Activated CD4-positive, alpha-beta T cell treated with anti-CD3 and anti-CD28 coated beads, Interleukin-2, amount 10 ng/mL, durations not matched to agents 24 days and 14 days (primary cell): ENCODE measurements at places on chromosomes 11 and 22. TPM values are rescaled to one million over a fixed set of nuclear protein-coding genes. Genes with fewer than 3 reads are reported as not detected.

DUSP8 gene
- 0.86 and 1.6 TPM in 2 replicates for total RNA-seq

CRYBB3 gene
- 0.49 TPM in 1 of 2 replicates, not detected in the other for total RNA-seq

MPPED2 gene
- not detected in 2 replicates for total RNA-seq

FAM83F gene
- 0.17 and 0.23 TPM in 2 replicates for total RNA-seq

GALR3 gene
- not detected in 2 replicates for total RNA-seq

OR5I1 gene
- not detected in 2 replicates for total RNA-seq

KCNK4 gene
- 0.23 and 0.24 TPM in 2 replicates for total RNA-seq

SCGB2A2 gene
- not detected in 2 replicates for total RNA-seq

OTOG gene
- total RNA-seq: not detected in 2 replicates

MUC5B gene
- total RNA-seq: not detected in 2 replicates

SYNGR1 gene
- total RNA-seq: not detected in 2 replicates

PATE4 gene
- total RNA-seq: not detected in 2 replicates

SCUBE2 gene
- total RNA-seq: 0.19 TPM in 1 of 2 replicates, not detected in the other

P2RY6 gene
- total RNA-seq: not detected in 2 replicates

DNA sequence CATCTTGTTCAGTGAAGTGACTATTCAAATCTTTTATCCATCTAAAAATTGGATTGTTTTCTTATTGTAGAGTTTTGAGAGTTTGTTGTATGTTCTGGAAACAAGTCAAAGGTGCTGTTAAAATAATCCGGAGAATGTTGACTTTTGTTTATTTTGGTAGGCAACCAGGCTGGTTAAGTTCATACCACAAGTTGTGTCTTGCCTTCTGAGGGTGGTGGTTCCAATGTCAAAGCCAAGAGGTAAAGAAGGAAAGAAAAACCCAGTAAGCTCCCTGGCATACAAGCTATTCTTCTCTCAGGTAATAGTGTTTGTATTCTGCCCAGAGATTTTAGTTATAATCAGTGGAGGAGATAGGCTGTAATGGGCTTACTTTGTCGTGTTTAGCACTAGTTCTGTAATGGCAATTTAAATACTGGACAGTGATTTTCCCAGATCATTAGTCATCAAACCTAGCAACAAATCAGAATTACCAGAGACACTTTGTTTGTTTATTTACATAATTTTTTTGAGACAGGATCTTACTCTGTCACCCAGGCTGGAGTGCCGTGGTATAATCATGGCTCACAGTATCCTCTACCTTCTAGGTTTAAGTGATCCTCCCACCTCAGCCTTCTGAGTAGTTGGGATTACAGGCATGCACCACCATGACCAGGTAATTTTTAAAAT, 15.1 kb upstream of the CSRP3 start:
- DNase-seq: no peak

- DNase-seq: no peak
Measured at GRCh38 chr11:8732324-8732670, 49.7 kb downstream of the RPL27A start.

GRCh38 chr11:123011510-123011909, 29.9 kb upstream of the BSX start:
- no peak for DNase-seq

GRCh38 chr11:97905671-97906070, 1115.1 kb upstream of the CNTN5 start:
- no peak for DNase-seq

DNA sequence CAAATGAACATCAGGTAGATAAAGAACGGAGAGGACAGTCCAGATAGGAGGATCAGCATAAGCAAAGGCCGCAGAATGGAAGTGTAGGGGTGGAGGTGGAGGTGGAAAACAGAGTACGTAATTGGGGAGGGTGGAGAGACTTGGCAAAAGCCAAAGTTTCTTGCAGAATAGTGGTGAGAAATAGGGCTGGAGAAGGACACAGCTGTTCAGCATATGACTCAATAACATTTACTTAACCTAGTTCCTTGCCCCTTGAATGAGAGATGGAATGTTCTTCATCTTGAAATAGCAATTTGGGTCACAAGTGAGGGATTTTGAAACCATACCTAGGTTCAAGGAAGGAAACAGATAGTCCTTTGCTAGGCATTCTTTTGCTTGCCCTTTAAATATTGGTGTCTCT, 235.9 kb upstream of the ARHGAP20 start:
- DNase-seq: no peak

DNA sequence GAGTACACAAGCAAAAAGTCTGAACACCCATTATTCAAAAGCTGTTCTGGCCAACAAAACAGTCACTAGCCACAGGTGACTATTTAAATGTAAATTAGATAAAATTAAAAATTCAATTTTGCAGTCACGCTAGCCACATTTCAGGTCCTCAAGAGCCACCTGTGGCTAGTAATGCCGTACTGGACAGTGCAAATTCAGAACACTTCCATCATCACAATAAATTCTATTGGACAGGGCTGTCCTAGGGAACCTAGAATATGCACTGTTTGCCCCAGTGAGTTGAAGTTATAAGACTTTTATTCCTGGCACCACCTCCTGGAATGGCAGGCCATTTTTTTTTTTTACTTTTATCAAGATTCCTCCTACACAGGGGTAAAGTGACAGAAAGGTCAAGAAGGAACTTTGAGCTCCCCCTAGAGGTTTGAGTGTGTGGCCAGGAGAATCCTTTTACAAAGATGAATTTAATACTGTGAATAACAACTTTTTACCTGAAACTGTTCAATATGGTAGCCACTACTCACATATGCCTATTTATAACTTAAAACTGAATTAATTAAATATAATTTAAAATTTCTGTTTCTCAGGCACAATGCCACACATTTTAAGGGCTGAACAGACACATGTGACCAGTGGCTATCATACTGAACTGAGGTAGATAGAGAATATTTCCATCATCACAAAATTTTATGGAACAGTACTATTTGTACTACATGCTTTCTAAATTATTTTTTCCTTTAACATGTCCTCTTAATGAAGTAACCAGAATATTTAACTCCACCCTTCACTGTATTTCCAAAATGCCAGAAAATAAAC, 6.5 kb downstream of the MSANTD2 start:
- peak; percentile 78 for DNase-seq

- no peak for DNase-seq
Measured at GRCh38 chr22:39132281-39132680, 20.2 kb downstream of the CBX7 start.

DNA sequence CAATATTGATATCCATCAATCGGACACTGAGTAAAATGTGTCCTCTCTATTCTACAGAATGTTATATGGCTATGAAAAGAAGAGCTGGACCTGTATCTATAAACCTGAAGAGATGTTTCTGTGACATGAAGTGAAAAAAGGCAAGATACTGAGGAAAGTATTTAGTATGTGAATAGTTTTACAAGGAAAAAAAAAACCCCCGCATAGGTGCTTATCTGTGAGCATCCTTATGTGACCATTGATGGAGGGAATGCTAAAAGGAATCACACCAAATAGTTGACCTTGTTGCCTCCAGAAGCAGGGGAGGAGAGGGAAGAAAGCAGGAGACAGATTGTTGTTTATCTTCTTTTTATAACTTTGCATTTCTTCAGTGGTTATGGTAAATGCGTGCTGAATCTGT, 661 bp upstream of the PRG2 start:
- DNase-seq: no peak

- no peak for DNase-seq
Measured at GRCh38 chr22:28243539-28243938, 324.5 kb upstream of the PITPNB start.

GRCh38 chr11:102760344-102761035, 19.9 kb downstream of the MMP10 start:
- DNase-seq: no peak

DNA sequence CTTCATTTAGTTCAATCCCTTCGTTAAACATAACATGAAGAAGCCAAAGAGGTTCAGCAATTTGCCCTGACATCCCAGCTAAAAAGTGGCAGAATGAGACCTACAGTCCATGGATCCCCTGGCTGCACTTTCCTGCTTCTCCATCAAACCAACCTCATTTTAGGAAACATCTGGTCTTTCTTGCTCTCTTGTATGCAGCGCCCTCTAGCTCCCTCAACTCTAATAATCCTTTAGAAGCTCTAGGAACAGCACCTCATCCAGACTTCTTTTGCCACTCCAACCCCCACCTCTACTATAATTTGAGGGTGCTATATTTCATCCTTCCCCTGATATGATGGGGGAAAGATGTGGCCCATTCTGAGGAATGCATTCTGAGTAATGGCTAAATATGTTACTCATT, 7.4 kb downstream of the CNTF start:
- DNase-seq: peak; percentile 63

- DNase-seq: no peak
Measured at GRCh38 chr11:120622189-120622875, 110.8 kb downstream of the GRIK4 start.

- no peak for DNase-seq
Measured at GRCh38 chr11:114816791-114817190, 138.5 kb downstream of the NXPE2 start.

GRCh38 chr22:44824271-44824670, 71.9 kb downstream of the ARHGAP8 start:
- DNase-seq: no peak

DNA sequence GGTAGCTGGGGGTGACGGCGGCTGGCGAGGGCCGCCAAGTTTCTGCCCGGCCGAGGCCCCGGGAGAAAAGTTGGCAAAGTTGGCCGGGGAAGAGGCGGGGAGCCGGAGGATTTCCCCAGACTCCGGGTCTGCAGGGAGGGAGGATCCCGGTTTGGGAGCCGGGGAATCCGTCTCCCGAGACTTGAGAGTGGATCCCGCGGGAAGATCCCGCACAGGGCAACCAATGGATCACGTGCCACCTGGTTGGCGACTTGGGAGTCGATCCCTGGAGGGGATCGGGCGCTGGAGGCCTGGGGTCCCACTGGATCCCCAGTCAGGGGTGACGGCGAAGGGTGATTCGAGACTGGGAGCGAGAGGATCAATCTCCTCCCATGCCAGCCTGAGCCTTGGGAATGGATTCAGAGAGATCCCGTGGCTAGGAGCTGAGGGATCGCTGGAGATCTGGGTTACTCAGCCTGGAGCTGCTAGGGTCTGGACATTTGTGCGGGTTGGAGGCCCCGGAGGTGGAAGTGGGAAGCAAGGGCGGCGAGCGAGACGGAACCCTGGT, 394 bp downstream of the KIAA1671 start:
- no peak for DNase-seq

- no peak for DNase-seq
Measured at GRCh38 chr11:117366875-117367274, 39.2 kb downstream of the CEP164 start.

DNA sequence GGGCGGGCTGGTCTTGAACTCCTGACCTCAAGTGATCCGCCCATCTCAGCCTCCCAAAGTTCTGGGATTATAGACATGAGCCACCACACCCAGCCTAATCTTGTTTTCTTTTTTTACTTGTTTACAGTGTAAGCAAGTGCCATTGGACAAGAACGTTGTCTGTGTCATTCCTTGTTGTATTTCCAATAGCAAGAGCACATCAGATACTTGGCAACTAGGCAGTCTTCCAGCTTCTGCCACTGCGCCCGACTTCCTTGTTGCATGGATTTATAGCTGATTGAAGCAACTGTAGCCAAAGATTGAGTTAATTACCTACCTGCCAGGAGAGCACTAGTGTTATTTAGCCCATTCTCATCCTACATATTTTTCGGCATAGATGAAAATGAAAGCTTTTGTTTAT, 3.1 kb upstream of the SGSM3 start:
- no peak for DNase-seq

DNA sequence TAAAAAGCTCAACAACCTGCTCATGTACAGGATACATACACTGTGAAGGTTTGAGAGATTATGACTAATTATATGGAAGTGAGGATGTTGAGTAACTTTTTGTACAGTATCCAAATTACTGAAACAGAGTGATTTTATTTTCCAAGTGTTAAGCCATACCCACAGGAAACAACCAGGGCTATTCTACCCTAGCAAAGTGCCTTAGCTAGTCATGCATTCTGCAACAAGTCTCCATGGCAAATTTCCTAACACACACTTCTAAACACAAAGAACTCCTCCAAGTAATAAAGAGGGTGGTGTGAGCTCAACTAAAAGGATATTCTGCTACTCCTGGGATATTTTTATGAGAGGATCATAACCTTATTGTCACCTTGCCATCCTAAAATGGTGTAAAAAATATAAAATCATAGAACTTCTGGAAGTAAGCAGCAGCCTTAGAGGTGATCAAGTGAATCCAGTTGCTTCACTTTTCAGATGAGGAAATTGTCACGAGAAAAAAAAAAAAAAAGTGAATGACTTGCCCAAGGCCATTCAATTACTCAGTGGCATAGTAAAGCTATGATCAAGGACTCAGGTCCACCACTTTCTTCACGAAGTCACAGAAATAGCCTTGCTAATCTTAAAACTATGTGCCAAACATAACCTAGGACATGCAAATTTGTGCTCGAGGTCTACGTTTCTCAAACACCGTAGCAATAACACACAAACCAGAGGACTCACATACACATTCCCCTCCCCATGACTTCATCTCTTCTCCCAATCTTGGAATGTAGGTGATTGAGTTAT, 4.2 kb downstream of the LGR4 start:
- DNase-seq: no peak

- DNase-seq: no peak
Measured at GRCh38 chr11:111559800-111560464, 19.4 kb downstream of the LAYN start.

DNA sequence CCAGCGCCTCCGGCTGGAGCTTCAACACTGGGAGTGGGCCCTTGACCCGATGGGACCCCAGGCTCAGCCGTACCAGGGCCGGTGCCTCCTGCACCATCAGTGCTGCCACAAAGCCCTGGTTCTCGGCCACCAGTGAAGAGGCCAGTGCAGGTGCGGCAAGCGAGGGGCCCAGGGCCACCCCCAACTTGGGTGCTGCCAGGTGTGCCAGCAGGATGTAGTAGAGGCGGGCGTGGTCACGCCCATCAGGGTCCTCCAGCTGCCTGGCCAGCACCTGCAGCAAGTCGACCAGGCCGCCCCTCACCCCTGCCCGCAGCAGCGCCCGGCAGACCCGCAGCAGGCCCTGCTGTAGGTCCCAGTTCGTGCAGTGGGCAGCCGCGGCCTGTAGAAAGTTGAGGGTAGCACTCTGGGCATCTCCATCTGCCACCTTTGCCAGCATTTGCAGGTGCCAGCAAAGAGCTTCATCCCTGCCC, 2.3 kb downstream of the AP5B1 start:
- no peak for DNase-seq

GRCh38 chr11:113840932-113841664, 34.3 kb downstream of the USP28 start:
- DNase-seq: no peak

GRCh38 chr11:19472679-19473078, 231.9 kb upstream of the E2F8 start:
- no peak for DNase-seq

DNA sequence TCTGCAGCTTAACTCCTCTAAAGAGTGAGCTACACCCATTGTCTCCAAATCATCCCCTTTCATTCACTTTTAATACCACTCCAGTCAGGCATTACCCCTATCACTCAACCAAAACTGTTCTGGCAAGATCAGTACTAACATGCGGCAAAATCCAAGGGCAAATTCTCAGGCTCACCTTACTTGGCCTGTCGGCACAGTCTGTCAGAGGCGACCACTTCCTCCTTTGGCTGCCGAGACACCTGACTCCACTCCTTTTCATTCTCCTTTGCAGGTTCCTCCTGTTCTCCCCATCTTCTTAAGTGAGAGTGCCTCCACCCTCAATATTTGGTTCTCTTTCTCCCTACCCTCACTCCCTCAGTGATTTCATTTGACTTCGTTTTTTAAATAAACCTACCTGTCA, 4.2 kb downstream of the C11orf91 start:
- no peak for DNase-seq
